Renal cortex interstitium (tissue), 15 donors: ENCODE measurements at places on chromosomes 2 and 18. TPM values are rescaled to one million over a fixed set of nuclear protein-coding genes. Genes with fewer than 3 reads are reported as not detected.

The COBLL1 gene
- polyA plus RNA-seq = 154 TPM

The TMEM127 gene
- 38.3 TPM for polyA plus RNA-seq

The C2orf78 gene
- polyA plus RNA-seq = not detected

The PROC gene
- 3.2 TPM for polyA plus RNA-seq

The TUBA4B gene
- polyA plus RNA-seq = 1.0 TPM

The IL1A gene
- not detected for polyA plus RNA-seq

The SNTG2 gene
- polyA plus RNA-seq = 2.9 TPM

The UCN gene
- 1.1 TPM for polyA plus RNA-seq

The RAB12 gene
- polyA plus RNA-seq = 47.1 TPM

The SEPTIN2 gene
- 635 TPM for polyA plus RNA-seq

The G6PC2 gene
- 0.05 TPM for polyA plus RNA-seq

The ARMC9 gene
- polyA plus RNA-seq = 27.0 TPM

The CYTIP gene
- polyA plus RNA-seq = 2.6 TPM

The KCNJ13 gene
- polyA plus RNA-seq = 2.1 TPM

The SKOR2 gene
- polyA plus RNA-seq = not detected

The CAVIN2 gene
- polyA plus RNA-seq = 44.4 TPM

The MEIS1 gene
- polyA plus RNA-seq = 127 TPM

The CDH19 gene
- polyA plus RNA-seq = 0.18 TPM

The MERTK gene
- 20.4 TPM for polyA plus RNA-seq

The KATNAL2 gene
- polyA plus RNA-seq = 9.4 TPM

The CCDC93 gene
- polyA plus RNA-seq = 59.5 TPM

The CYP1B1 gene
- 105 TPM for polyA plus RNA-seq

The ARHGAP15 gene
- 3.2 TPM for polyA plus RNA-seq

The GCG gene
- not detected for polyA plus RNA-seq

The ICOS gene
- not detected for polyA plus RNA-seq

The EVA1A gene
- 12.2 TPM for polyA plus RNA-seq

The EGR4 gene
- not detected for polyA plus RNA-seq

The STAT1 gene
- polyA plus RNA-seq = 131 TPM

The EFR3B gene
- polyA plus RNA-seq = 5.9 TPM

The ITPRIPL1 gene
- 5.1 TPM for polyA plus RNA-seq

The FTCDNL1 gene
- polyA plus RNA-seq = 1.7 TPM

The GRP gene
- polyA plus RNA-seq = not detected

The RNF125 gene
- 2.2 TPM for polyA plus RNA-seq
